Testis (tissue), 5 donors: ENCODE measurements at places on chromosomes 1 and 21. TPM values are rescaled to one million over a fixed set of nuclear protein-coding genes. Genes with fewer than 3 reads are reported as not detected.
A peak's percentile ranks its signal among the peaks of the same experiment; 100 is the strongest.

DNA sequence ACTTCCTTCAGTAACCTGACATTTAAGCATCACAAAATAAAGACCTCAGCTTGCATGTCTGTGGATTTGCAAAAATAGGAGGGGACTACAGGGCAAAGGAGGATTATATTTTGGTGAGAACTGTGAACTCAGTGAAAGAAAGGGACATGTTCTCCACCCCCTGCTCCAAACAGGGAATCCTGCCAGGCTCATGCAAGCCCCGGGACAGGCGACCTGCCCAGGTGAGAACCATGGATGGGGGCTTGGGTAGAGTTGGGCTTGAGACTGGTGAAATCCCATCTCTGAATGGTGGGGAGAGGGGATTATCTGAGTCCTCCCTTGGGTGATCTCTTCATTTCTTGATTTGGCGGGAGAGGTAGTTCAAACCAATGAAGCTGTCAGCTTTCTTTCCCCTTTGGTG lies 110.1 kb downstream of the SUSD4 start:
- no peak for DNase-seq
- H3K4me3 ChIP-seq: no peak overlapping the region
- peaks cover 7% of the 10 kb centered on the region for H3K4me1 ChIP-seq
- no peaks in the 10 kb centered on the region for H3K36me3 ChIP-seq

Gene FAM78B
- 19.8 TPM for total RNA-seq

- no peak for DNase-seq
- no peaks in the 10 kb centered on the region for H3K27me3 ChIP-seq
- H3K36me3 ChIP-seq: no peaks in the 10 kb centered on the region
- no peak overlapping the region for H3K4me3 ChIP-seq
- H3K4me1 ChIP-seq: no peaks in the 10 kb centered on the region
Measured at GRCh38 chr1:37746806-37747205, 18.1 kb downstream of the EPHA10 start.

Gene ATP1A4
- 23.0 TPM for total RNA-seq

DNA sequence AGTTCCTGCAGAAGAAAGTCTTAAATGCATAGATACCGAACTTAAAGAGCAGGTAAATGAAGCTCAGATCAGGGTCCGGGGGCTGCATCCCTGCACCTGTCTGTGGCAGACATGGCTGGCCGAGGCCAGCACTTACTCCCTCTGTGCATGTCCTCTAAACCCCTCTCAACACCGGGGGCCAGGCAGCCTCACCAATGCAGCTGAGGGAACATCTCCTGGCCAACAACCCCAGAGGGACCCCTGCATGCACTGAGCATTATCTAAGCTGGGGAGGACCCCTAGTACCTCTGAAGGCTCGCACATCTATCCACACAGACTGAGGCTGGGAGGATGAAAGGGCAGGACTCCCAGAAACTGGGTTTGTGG lies 18.4 kb downstream of the TTC34 start:
- no peak for DNase-seq
- no peak overlapping the region for H3K4me3 ChIP-seq
- no peak overlapping the region for H3K27ac ChIP-seq
- no peaks in the 10 kb centered on the region for H3K4me1 ChIP-seq
- no peaks in the 10 kb centered on the region for H3K27me3 ChIP-seq

Gene B3GALT5
- total RNA-seq: 2.8 TPM

Gene RBBP4
- total RNA-seq: 289 TPM

- H3K27me3 ChIP-seq: no peaks in the 10 kb centered on the region
- no peak overlapping the region for H3K4me3 ChIP-seq
- peaks cover 5% of the 10 kb centered on the region for H3K4me1 ChIP-seq
Measured at GRCh38 chr1:180291004-180291403, 60.9 kb downstream of the LHX4 start.

DNA sequence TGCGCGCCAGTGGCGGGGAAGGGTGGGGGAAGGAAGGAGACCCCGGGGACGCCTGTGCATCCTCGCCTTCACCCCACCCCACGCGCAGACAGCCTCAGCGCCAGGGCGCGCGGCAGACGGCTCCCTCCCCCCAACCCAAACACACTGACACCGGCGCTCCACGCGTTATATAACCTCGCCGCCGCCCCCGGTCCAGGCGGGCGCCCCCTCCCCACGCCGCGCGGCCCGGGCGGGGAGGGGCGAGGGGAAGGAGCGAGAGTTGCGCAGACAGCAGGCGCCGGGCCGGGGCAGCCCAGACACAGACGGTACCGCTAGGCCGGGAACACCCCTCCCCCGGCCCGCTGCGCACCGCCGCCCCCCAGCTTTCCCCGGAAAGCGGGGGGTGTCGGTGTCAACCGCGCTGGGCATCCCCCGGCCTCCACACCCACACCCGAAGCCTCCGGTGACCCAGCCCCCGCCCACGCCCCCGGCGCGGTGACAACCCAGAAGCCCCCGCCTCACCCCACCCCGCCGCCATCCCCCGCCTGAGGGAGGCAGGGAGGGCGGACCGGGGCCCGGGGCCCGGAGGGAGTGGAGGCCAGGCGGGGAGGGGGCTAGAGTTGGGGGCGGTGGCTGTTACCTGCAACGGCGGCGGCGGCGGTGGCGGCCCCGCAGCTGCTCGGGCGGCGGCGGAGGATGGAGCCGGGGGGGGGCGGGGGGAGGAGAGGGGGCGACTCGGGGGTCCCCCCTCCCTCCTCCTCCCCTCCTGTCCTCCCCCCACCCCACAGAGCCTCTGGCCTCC lies 432 bp downstream of the AKT3 start:
- H3K4me1 ChIP-seq: peaks cover 16% of the 10 kb centered on the region
- DNase-seq: peak; percentile 74
- H3K4me3 ChIP-seq: peak overlapping the region; percentile 96
- no peaks in the 10 kb centered on the region for H3K27me3 ChIP-seq
- peak overlapping the region; percentile 99 for H3K27ac ChIP-seq

Gene KCNJ15
- 4.9 TPM for total RNA-seq

Gene SLAMF8
- 0.74 TPM for total RNA-seq

GRCh38 chr1:156493154-156493631 lies 7.4 kb downstream of the MEF2D start:
- H3K36me3 ChIP-seq: no peaks in the 10 kb centered on the region
- no peaks in the 10 kb centered on the region for H3K27me3 ChIP-seq
- H3K4me1 ChIP-seq: peaks cover 98% of the 10 kb centered on the region
- H3K4me3 ChIP-seq: no peak overlapping the region
- no peak for DNase-seq

GRCh38 chr21:21969211-21969610 lies 971.0 kb downstream of the NCAM2 start:
- no peak overlapping the region for H3K4me3 ChIP-seq
- no peaks in the 10 kb centered on the region for H3K27me3 ChIP-seq
- no peak overlapping the region for H3K27ac ChIP-seq

- no peak overlapping the region for H3K4me3 ChIP-seq
- DNase-seq: no peak
- no peak overlapping the region for H3K27ac ChIP-seq
- no peaks in the 10 kb centered on the region for H3K4me1 ChIP-seq
Measured at GRCh38 chr1:72851597-72851996, 569.3 kb upstream of the NEGR1 start.

Gene SAMD11
- 36.9 TPM for total RNA-seq

GRCh38 chr1:93031711-93032110 lies 47.4 kb upstream of the MTF2 start:
- no peaks in the 10 kb centered on the region for H3K4me1 ChIP-seq
- H3K36me3 ChIP-seq: no peaks in the 10 kb centered on the region
- H3K27me3 ChIP-seq: no peaks in the 10 kb centered on the region
- no peak overlapping the region for H3K27ac ChIP-seq
- no peak for DNase-seq

- no peaks in the 10 kb centered on the region for H3K4me1 ChIP-seq
- H3K4me3 ChIP-seq: no peak overlapping the region
- no peak for DNase-seq
- H3K27ac ChIP-seq: no peak overlapping the region
Measured at GRCh38 chr1:18010945-18011344, 96.7 kb upstream of the IGSF21 start.

Gene PTPN22
- 1.4 TPM for total RNA-seq

Gene FLG
- total RNA-seq: 0.16 TPM

GRCh38 chr21:14453339-14454015 lies 70.5 kb upstream of the HSPA13 start:
- H3K36me3 ChIP-seq: no peaks in the 10 kb centered on the region
- H3K27me3 ChIP-seq: no peaks in the 10 kb centered on the region
- H3K27ac ChIP-seq: no peak overlapping the region
- H3K4me3 ChIP-seq: no peak overlapping the region
- DNase-seq: no peak

Gene MROH9
- total RNA-seq: 1.1 TPM

GRCh38 chr1:235050911-235051360 lies 77.7 kb downstream of the TOMM20 start:
- no peaks in the 10 kb centered on the region for H3K27me3 ChIP-seq
- H3K4me3 ChIP-seq: no peak overlapping the region
- H3K27ac ChIP-seq: no peak overlapping the region
- DNase-seq: no peak
- H3K4me1 ChIP-seq: peaks cover 16% of the 10 kb centered on the region

DNA sequence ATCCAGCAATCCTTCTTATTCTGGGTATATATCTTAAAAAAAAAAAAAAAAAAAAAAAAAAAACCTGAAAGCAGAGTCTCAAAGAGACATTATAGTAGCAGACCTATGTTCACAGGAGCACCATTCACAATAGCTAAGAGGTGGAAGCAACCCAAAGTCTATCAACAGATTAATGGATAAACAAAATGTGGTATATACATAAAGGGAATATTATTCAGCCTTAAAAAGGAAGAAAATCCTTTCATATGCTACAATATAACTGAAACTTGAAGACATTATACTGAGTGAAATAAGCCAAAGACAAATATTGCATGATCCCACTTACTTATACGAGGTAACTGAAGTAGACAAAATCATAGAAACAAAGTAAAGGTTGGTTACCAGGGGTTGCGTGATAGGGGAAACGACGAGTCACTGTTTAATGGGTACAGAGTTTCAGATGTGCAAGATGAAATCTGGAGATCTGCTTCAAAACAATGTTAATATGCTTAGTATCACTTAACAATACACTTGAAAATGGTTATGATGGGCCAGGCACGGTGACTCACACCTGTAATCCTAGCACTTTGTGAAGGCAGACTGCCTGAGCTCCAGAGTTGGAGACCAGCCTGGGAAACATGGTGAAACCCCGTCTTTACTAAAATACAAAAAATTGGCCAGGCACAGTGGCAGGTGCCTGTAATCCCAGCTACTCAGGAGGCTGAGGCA lies 29.5 kb downstream of the PIK3R3 start:
- no peaks in the 10 kb centered on the region for H3K36me3 ChIP-seq
- H3K4me3 ChIP-seq: no peak overlapping the region
- H3K27ac ChIP-seq: no peak overlapping the region

DNA sequence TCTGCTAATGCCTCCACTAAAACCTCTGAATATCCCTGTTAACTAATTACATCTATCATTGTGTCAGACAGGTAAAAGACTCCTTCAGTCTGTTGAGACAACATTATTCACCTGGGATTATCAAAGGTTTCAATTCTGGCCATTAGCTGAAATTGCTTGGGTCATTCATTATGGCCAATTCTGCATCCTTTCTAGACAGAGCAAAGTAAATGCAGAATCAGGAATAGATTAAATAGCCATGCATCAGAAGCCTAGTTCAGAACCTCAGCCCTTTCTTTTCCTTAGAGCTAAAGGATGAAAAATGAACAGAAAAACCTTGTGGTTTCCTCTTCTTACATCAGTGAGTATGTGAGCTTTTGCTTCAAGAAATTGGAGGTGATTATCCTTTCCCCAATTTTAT lies 665.4 kb upstream of the CAMK1G start:
- no peaks in the 10 kb centered on the region for H3K36me3 ChIP-seq
- H3K27me3 ChIP-seq: no peaks in the 10 kb centered on the region
- H3K4me3 ChIP-seq: no peak overlapping the region
- no peak for DNase-seq

DNA sequence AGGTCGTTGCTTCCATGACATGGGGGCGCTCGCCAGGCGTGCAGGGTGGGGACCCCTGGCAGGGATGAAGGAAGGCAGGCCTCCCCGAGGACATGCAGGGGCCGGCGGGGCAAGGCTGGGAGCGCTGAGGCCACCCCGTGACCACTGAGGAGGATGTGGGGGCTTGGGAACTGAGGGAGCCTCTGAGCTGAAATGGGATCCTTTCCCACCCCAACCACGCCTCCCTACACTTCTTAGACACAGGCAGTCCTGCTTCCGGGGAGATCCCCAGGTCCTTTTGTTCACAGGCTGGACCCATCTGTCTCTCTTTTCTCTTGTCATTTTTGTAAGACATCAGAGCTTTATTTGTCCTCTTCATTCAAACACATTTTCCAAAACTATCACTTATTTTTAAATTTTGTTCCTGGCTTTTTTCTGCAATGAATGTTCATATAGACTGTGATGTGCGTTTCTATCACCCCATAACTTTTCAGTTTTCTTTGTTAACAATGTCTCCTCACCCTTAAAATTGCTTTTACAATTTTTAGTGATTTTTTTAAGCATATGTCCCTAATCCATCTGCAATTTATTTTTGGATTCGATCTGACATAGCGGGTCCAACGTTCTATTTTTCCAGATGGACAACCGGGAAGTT lies 156.7 kb upstream of the BACE2 start:
- no peak overlapping the region for H3K27ac ChIP-seq
- DNase-seq: no peak
- no peak overlapping the region for H3K4me3 ChIP-seq

GRCh38 chr1:8182034-8182761 lies 135.7 kb upstream of the SLC45A1 start:
- no peaks in the 10 kb centered on the region for H3K27me3 ChIP-seq
- H3K27ac ChIP-seq: no peak overlapping the region
- no peak overlapping the region for H3K4me3 ChIP-seq
- no peaks in the 10 kb centered on the region for H3K36me3 ChIP-seq
- DNase-seq: no peak
- no peaks in the 10 kb centered on the region for H3K4me1 ChIP-seq

DNA sequence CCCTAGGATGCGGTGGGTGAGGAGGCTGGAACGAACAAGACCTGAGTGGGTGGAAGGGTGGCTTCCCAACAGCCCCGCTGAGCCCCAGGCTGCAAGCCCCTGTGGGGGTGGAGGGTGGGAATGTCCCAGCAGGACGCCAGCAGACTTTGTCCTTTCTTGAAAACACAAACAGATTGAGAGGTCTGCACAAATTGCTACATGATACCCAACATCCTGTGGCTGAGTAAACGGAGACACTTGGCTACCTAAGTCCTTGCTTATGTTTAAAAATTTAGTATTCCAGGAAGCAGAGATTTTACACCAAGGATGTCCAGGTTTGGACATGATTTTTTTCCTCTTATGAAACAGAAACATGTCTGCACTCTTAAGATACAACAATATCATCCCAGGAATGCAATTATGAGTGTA lies 11.8 kb upstream of the F3 start:
- no peak overlapping the region for H3K4me3 ChIP-seq
- H3K4me1 ChIP-seq: peaks cover 49% of the 10 kb centered on the region
- H3K27me3 ChIP-seq: no peaks in the 10 kb centered on the region
- no peaks in the 10 kb centered on the region for H3K36me3 ChIP-seq
- peak overlapping the region; percentile 84 for H3K27ac ChIP-seq

GRCh38 chr1:48687282-48688045 lies 89.2 kb downstream of the BEND5 start:
- no peaks in the 10 kb centered on the region for H3K4me1 ChIP-seq
- no peaks in the 10 kb centered on the region for H3K36me3 ChIP-seq
- H3K27ac ChIP-seq: no peak overlapping the region
- H3K4me3 ChIP-seq: no peak overlapping the region
- H3K27me3 ChIP-seq: no peaks in the 10 kb centered on the region
